ENCODE measurements at places on chromosomes 12 and 14. TPM values are rescaled to one million over a fixed set of nuclear protein-coding genes. Genes with fewer than 3 reads are reported as not detected.
A peak's percentile ranks its signal among the peaks of the same experiment; 100 is the strongest.

Gene DCP1B
- 16.9 TPM for total RNA-seq

GRCh38 chr12:131091413-131091975 lies 137.8 kb downstream of the ADGRD1 start:
- ATAC-seq = peak; percentile 76

GRCh38 chr12:69824966-69825560 lies at the start of gene MYRFL:
TSS of gene MYRFL (plus strand) at chr12:69825227. CDS start at chr12:69825518, 291 bp downstream.
- no peak for ATAC-seq

GRCh38 chr14:43406931-43407330 lies 1100.2 kb downstream of the FSCB start:
- no peak for ATAC-seq

Gene CIDEB
- total RNA-seq = 28.1 TPM

DNA sequence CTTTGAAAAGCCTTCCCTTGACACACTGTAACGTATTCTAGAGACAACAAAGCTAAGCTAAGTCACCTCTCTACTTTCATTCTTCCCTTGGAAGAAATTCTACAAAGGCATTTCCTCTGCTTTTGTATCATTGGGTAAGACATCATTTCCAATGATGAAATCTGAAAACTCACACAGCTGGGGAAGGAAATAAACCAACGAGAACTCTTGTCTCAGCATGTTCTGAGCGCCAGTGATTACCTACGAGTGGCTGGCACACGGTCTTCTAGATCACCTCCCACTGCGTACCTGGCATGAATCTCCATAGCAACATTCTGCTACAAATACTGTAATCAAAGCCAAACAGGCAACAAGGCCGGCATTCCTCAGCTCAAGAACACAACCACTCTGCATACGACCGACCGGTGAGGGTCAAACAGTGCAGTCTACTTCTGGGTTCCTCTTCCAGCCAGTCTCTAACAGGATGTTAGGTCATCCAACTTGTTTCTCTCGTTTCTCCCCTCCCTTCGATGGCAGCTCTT lies 7.6 kb downstream of the VPS37B start:
- ATAC-seq = peak; percentile 63

Gene SIX6
- total RNA-seq = not detected

DNA sequence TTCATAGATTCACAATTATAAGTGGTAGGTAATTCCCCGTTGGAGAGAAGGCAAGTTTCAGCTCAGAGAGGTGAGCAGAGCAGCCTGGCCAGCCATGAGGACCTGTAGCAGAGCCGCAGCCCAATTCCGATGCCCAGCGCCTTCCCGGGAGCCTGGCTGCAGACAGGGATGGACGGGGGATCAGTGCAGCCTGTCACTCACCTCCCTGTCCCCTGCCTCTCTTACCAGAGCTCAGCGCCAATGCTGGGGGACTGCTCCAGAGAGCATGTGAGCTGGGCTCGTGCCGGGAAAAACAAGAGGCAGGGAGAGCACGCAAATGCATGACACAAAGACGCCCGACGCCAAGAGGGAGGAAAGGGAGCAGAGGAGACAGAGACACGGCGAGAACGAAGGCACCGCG lies 231.9 kb downstream of the BCL11B start:
- no peak for ATAC-seq

GRCh38 chr14:99467336-99468078 lies 13.2 kb downstream of the SETD3 start:
- no peak for ATAC-seq

- no peak for ATAC-seq
Observed at GRCh38 chr14:50974118-50974517, 29.8 kb upstream of the PYGL start.

DNA sequence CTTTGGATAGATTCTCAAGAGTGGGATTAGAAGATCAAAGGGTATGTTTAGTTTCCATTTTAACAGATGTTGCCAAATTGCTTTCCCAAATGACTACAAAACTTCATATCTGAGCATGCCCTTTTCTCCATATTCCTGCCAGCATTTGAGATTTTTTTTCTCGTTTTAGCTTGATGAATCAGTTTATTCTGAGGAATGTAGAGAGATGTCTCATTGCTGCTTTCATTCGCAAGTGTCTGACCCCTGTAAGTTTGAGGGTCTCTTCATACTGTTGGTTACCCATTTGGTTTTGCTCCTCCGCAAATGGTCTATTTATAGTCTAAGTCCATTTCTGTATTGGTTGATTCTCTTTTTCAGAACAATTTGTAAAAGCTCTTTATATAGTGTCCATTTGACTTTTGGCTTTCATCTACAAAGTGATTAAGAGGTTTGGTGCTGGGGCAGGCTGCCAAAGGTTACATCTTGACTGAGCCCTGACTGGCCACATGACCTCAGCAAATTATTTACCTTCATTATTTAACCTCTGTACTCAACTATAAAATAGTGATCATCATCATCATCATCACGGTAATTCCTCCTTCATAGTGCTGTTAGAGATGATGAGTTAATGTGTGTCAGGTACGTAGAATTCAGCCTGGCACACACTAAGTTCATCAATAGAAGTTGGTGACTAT lies 33.6 kb downstream of the HCAR2 start:
- ATAC-seq = no peak

DNA sequence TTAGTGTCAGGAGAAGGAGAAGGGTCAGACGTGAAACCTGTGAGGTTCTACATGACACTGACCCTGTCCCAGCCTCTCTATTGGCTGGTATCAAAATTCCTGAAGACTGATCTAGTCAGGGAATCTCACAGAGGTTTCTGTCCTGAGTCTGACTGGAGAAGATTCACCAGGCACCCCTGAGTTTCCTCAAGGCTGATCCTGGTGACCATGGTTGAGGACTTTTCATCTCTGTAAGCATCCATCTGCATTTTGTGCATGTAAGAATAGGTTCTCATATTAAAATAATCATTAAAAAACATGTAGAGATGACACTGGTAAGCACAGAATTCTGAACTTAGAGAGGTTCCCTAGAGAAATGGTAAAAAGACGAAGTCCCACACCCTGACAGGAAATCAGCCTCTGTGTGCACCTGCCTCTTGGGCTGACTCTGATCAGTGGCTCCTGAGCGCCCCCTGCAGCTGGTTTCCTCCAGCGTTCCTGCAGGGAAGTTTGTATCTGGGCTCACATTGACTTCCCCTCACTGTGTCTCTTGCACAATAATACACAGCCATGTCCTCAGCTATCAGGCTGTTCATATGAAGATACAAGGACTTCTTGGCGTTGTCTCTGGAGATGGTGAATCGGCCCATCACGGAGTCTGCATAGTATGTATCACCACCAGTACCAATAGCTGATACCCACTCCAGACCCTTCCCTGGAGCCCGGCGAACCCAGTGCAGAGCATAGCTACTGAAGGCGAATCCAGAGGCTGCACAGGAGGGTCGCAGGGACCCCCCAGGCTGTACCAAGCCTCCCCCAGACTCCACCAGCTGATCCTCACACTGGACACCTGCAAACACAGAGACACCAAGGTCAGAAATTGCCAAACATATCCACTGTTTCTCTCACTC lies 991.9 kb downstream of the TMEM121 start:
- peak; percentile 73 for ATAC-seq

- peak; percentile 3 for ATAC-seq
Observed at GRCh38 chr12:47882781-47883546, 21.8 kb downstream of the VDR start.

- ATAC-seq = no peak
Observed at GRCh38 chr14:104927432-104927816, 2.7 kb downstream of the PLD4 start.

Gene CLEC6A
- total RNA-seq = not detected

GRCh38 chr14:68462683-68463082 lies 330.2 kb downstream of the ZFP36L1 start:
- ATAC-seq = no peak

- no peak for ATAC-seq
Observed at GRCh38 chr14:25484235-25484634, 434.3 kb upstream of the STXBP6 start.

- ATAC-seq = peak; percentile 47
Observed at GRCh38 chr12:62581288-62582064, 114.8 kb downstream of the MON2 start.

Gene KRT78
- not detected for total RNA-seq

- peak; percentile 30 for ATAC-seq
Observed at GRCh38 chr12:92186038-92186470, 40.4 kb upstream of the BTG1 start.

DNA sequence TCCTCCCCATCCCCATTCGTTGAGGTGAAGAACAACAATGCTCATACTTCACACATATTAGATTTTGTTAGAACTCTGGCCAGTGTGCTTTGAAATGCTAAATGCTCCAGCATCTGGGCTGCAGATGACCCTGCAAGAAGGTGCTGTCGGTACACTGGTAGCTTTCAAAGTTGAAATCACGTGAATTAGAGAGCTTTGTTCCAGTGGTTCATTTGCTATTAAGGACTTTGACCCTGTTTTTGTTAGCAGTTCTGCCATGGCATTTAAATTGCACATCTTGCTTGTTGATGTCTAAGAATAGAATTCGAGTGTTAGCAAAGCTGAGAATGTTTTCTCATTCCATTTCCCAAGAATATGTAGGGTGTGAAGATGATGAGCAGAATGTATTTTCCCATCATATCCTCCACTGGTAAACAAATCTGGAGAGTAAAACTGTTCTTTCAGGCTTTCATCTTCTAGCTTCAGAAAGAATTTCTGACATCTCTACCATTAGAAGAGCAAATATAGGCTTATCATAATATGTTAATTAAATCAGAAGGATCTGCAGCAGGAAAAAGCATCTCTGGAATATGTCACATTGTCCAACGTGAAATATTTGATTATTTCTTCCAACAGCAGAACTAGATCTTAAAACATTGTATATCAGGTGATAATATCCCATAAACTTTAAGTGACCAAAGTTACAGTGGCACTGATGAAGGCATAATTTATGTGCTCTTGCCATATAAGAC lies 98.8 kb upstream of the PDE3A start:
- no peak for ATAC-seq

Gene PLA2G1B
- not detected for total RNA-seq

Gene SERPINA10
- total RNA-seq = not detected

Gene TOX4
- 78.5 TPM for total RNA-seq

DNA sequence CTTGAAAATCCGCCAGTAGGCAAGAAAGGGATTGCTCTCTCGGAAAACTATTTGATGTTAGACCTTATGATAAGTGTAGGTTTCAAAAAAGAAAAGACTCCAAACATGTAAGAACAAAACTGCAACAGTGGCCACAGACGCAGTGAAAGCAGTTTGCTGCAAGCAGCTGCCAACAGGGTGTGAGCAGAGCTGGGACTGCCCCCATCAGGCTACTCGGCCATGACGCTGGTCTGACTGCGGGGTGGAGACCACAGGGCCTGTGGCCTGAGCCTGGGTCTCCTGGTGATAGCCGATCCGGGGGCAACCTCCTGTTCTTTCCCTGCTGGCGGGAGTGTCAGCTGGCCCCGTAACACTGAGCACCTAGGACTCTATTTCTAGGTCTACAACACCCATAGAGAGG lies 63.2 kb downstream of the AMN start:
- ATAC-seq = no peak

All from activated T-helper 17 cell treated with anti-CD3 and anti-CD28 coated beads, Interleukin-2, amount 50 U/mL, for 72 hours (primary cell).